Cortex of kidney (tissue), 1 donor: ENCODE measurements at places on chromosomes 7 and 10.

GRCh38 chr10:59366290-59366689 lies 3.9 kb upstream of the FAM13C start:
- DNase-seq: no peak

GRCh38 chr10:72087969-72088888 lies at the start of gene SPOCK2:
Gene SPOCK2 (minus strand): TSS chr10:72088551. CDS start chr10:72088328, 223 bp downstream.
- no peak for DNase-seq

- DNase-seq: no peak
Observed at GRCh38 chr7:43721193-43721806, 8.0 kb downstream of the COA1 start.

DNA sequence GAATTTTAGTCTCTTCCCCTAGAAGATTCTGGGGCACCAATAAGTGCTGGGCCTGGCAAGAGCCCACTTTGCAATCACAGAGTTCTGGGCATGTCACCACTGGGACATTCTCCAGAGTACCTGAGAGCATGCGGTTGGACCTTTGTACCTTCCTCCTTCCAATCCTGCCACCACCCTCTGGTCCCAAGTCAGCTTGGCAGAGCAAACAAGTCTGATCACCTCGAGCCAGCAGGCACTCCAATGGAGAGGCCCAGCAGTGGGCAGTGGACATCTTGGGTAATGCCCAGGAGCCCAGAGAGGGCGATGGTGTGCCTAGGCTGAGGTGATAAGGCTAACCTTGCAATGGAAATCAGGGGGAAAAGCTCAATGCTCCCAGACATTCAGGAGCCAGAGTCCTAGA lies 43.4 kb downstream of the SH3PXD2A start:
- DNase-seq: no peak

DNA sequence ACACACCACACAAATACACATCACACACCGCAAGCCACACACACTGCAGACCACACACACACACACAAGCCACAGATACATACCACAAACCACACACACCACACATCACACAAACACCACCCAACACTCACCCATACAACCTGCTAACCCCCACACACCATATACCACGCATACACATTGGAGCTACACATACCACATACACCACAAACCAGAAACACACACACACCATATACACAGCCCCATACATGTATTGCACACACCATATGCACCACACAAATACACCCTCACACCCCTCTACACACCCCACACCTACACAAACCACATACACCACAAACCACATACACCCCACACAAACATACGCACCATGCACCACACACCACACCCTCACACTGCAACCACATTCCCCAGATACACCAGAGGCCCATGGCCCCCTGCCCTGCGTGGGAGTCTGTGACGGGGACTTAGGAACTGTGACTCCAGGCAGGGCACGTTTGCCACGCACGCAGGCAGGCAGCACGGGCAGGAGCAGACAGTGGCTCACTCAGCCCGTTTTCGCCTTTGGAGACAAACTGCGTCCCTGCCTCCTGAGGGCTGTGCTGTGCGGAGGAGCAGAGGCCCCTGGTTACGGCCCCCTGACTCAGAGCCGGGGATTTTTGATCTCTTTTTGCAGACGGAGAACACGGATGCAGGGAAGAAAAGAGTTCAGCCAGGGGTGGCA lies 52.6 kb downstream of the TMEM209 start:
- DNase-seq: no peak
